ENCODE measurements at places on chromosomes 2 and 18.

DNA sequence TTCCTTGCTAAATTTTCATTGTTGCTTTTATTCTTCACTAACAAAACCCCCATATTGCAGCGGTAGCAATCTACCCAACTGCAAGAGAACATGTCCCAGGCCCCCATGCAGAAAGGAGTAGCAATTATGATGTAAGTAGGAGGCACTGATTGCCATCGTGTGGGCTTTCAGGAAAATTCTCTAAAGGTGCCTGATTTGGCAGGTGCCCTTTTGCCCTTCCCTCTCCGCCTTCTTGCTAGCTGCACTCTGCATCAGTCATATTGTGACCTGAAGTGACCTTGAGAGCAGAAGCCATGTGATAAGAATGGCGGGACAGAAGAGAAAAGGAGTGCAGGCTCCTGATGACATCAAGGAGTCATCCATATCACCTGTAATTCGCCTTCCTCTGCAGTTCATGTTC lies 112.1 kb downstream of the NCKAP5 start:
- DNase-seq, result no peak

DNA sequence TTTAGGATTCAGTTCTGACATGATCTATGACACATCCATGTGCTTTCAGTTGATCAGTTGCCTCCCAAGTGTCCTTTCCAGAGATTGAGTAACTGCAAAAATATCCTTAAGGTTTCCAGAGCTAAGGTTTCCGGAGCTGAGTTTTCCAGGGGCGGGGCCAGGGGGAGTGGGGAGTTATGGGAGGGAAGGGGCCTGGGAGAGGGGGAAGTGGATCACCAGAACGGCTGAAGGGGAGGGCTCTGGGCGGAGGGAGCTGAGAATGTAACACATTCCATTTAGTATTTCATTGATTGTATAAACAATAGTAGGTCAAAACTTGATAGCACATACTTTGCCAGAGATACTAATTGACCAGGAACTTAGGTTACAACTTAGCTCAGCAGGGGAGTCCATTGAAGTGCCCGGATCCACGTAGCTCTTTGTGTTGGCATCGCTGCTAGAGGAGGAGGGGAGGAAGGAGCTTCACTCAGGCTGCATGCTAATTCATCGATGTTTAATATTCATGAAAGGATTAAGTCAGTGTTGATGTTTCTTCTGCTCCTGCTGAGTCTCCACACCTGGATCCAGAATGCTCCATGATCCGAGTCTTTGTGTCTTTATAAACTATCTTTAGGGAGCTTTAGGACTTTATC lies 289.8 kb downstream of the ALPK2 start:
- DNase-seq, result peak; percentile 40

DNA sequence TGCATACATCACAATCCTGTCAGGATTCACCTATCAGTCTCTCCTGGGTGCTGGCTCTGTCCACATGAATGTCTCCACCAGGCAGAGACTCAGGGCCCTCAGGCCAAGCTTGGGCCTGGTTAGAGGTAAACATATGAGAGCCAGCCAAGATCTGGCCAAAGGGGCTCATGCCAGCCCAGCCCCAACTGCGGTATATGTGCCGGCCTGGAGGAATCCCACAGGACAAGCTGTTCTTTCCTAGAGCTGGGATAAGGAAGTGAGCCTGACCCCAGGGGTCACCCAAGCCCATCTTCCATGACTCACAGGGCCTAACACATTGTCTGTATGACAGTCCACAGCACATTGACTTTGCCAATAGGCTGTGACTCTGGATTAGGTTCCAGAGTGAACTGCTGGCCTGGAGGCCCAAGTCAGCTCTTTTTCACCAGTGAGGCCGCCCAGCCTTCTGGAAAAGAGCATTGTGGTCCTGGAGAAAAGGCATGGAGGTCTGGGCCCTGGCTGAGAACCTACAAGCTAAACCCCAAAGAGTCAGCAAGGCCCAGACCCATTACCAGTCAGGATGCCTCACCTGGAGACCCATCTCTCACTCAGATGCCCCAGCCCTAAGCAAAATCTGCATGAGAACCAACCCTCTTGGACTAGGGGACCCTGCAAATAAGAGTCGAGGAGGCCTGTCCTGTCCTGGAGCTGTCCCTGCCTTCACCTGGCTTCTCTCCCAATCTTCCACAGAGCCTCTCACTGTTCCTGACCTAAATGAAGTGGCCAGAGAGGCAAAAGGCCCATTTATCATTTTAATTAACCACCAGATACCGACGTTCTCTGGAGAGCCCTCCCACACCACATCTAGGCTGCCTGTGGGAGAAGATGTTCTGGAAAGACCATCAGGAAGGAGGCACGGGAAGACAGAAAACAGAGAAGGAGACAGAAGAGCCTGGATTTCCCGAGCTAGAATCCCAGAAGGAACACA lies 120.9 kb upstream of the PKDCC start:
- DNase-seq, result no peak

GRCh38 chr18:24396082-24396633 lies 1.5 kb downstream of the OSBPL1A start:
- no peak for DNase-seq

DNA sequence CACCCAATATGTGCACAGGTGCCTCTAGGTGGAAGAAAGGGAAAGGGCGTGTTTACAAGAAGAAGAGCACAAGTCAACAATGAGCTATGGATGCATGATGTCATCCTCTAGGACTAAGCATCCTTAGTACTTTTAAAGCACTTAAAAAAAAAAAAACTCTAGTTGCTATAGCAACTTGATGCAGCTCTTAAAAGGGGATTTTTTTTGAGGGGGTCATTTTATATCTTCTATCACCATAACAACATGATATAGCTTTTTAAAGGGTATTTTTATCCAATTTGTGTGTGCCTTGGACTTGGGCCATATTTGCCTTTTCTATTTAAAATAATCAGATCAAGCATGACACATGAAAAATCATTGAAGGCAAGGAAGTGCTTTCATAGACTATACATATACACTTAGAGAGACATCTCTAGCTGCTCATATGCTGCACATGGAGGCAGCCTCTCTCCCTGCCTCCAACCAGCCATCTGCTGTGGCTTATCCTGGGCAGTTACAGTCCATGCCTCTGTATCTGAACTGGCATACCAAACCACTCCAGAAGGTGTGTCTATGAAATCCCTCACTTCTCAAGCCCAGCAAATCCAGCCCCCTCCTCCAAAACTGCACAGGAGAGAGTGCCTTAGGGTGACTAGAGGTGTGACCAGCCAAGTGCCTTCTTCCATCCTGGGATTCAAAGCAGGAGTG lies 165.4 kb downstream of the MSH2 start:
- DNase-seq, result no peak

GRCh38 chr2:123648016-123648415 lies 377.1 kb upstream of the CNTNAP5 start:
- DNase-seq, result no peak

- DNase-seq, result no peak
Observed at GRCh38 chr2:109270505-109271312, 141.7 kb downstream of the SH3RF3 start.
